GM04503 (cell line): ENCODE measurements at places on chromosomes 1 and 21.

DNA sequence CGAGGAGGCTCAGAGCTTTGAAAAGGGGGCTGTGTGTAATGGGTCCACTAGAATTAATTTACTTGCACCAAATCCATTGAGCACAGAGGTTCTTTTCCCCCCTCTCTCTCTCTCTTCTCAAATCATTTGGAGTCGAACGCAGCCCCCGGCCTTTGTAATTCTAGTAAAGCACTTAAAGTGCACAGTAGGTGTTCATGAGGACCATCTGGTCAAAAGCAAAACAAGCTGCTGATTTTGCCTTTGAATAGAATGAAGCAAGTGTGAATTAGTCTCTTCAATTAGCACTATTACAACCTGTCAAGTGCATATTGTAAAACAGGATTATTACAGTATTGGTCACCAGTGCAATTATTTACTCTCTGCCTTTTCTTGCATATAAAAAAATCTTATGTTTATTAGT, 259.9 kb downstream of the FAF1 start:
- no peak for DNase-seq

DNA sequence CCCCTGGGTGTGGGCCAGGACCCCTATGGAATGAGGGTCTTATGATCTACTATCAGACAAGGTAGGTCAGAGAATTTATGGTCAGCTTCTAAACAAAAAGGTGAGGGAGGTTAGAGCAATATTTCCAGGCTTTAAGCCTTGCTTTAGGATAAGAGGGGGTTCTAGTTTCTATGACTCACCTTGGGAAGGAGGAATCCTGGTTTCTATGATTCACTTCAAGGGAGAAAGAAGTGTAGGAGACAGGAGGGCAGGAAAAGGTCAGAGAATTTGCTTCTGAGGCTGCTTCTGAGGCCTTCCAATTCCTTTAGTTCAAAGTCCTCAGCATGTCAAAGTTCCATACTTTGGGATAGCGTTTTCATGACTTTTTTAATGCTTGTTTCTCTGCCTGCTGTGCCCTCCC, 35.2 kb downstream of the RGL1 start:
- DNase-seq: no peak

DNA sequence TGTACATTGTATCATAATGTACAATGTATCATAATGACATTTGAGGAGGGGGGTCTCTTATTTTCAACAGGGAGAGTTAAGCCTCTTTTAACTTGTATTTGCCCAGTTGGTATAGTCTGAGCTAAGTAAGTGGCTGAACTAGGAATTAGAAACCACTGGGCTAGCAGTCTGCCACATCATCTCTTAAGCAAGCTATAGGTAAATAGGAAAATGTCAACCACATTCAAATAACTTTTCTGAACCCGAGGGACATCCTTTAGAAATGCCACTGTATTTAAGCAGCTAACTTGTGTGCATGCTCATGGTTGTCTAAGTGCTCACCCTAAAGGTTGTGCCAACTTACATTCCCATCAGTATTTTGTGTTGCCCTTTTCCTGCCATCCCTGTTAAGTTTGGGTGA, 35.5 kb upstream of the ASB17 start:
- DNase-seq: no peak

GRCh38 chr1:182643699-182644098, 39.5 kb upstream of the RGS16 start:
- DNase-seq: no peak

DNA sequence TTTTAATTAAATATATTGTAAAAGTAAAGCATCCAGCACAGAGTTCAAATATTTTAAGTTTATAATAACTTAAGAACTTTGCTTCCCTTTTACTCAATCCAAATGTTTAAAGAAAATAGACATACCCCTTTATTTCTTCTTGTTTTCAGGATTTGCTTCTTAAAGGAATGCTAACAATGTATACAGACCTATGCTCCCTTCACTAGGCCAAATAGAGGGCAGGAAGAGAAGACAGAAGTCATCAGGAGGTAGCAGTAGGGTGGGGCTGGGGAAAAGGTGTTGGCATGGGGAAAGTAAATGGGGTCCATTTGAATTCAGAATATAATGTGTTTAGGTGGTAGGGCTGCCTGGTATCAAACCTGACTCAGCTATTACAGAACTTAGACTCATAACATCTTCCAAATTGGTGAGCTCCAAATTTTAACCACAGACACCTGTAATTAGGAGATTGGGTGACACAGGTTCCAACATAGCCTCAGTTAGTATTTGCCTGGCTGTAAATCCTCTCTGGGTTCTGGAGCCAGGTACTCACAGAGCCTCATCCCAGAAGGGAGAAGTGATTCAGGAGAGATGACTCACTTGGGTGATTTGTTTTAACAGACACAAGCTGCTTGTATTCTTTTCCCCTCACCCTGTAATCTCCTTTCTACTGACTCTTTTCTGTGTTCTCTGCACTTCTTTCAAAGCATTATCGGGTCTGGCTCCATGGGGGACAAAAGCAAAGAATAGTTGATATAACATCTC, 60.1 kb upstream of the DUSP10 start:
- no peak for DNase-seq

DNA sequence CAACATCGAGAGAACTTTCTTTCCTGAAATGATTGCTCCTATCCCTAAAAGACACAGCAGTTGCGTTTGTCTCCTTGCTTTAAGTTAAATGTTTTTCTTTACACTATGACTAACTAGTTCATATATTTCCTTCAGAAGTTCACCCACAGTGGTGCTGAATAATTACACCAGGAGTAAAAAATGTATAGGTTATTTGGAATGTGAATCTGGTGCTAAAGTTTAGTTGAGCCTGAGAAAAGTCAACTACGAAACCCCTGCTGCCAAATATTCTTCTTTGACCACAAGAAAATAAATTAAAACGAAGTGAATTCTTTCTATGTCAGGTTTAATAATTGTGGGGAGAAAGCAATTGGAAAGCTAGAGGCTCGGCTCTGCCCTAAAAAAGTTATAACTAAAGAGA, 52.8 kb downstream of the C4BPA start:
- no peak for DNase-seq

DNA sequence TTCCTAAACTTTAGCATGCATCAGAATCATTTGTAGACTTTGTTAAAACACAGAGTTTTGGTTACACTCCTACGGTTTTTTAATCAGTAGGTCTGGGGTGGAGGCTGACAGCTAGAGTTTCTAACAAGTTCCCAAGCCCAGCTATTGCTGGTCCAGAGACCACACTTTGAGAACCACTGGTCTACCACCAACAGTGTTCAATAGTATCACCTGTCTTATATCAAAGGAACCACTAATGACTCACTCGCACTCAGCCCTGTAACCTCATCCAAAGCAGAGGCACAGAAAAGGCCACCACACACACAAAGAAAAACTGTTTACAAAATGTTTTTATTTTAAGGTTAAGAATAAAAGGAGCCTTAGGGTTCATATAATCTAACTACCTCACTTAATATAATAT, 68.7 kb downstream of the HIVEP3 start:
- DNase-seq: no peak

DNA sequence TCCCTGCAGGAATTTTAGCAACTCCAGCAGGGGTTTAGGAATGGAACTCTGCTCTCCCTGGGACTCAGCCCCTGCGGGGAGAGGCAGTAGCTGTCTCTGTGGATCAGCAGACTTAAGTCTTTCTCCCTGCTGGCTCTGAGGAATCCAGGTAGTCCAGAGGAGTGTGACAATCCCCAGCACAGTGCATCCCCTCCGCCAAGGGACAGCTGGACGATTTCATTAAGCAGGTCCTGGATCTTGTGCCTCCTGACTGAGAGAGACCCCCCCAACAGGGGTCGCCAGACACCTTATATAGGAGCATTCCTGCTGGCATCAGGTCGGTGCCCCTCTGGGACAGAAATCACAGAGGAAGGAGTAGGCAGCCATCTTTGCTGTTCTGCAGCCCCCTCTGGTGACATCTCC, 30.6 kb downstream of the AKT3 start:
- no peak for DNase-seq

DNA sequence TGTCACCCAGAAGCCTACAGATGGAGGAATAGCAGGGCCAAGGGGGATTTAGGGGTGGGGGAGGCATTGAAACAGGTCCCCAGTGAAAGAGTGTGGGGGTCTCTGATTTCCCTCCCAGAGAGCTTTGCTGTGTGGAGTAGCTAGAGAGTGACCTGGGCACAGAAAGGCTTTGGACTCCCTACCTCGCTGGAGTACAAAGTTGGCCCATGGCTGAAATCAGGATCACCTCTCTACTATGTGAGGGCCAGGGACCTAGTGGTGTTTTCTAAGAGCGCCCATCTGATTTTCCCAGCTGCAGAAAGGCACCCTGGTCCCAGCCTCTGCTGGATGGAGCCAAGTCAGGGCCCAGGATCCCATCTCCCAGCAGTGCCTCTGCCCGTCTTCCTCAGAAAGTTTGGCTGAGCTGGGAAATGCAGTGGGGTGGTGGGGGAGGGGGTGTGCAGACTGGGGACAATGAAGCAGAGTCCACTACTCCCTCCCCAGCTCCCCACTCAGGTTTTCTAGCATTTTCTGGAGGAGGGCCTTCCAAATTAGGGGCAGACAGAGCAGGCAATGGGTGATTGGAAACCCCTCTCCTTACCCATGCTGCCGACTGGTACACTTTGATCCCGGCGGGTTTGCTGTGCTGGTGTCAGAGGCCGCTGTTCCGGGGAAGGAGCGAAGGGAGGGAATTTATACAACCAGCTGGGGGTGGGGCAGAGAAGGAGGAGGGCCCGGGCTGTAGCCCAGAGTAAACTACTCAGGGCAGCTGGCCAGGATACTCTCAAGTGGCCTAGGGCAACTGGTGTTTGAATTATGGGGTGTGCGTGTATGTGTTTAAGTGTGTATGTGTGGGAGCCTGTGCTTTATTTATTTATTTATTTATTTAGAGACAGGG, at the start of gene SELENBP1:
Gene SELENBP1 (minus strand): TSS at position 648 of the 877 bp plus-strand sequence. CDS start 64 bp downstream, at position 584.
- peak; percentile 46 for DNase-seq

- no peak for DNase-seq
Measured at GRCh38 chr21:29667651-29668050, 272.1 kb downstream of the GRIK1 start.

DNA sequence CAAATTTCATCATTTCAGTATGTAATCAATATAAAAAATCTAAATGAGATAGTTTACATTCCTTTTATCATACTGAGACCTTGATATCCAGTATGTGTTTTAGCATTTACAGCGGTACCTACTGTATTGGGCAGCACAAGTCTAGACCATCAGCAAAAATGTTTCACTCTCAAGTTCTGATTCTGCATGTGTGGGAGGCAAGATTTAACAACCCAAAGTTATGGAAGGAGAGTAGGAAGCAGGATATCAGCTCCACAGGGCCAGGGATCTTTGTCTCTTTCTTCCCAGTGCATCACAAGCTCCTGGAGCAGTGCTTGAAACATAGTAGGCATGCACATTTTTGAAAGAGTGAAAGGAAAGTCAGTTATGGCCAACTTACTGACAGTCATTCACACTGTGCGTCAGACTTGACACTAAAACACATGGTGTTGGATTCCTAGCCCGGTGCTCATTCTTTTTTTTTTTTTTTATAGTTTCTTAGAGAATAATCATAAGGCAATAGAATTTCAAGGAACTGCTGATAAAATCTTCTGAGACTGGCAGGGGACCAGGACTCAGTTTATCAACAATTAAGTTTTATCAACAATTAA, 6.1 kb downstream of the TENT5C start:
- no peak for DNase-seq

GRCh38 chr1:55311057-55311641, 96.0 kb upstream of the USP24 start:
- peak; percentile 27 for DNase-seq

DNA sequence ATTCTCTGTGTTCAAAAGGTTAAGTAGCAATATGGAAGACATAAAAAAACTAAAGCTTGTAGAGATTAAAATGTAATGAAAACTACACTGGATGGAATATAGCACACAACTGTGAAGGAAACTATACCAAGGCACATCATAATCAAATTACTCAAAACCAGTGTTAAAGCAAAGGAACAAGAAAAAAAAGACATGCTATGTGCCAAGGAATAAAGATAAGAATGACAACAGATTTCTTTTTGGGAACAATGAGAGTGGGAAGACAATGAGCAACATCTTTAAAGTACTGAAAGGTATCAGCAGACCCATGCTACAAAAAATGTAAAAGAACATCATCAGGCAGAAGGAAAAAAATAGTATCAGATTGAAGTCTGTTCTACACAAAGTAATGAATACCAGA, 157.8 kb downstream of the VPS13D start:
- DNase-seq: no peak

DNA sequence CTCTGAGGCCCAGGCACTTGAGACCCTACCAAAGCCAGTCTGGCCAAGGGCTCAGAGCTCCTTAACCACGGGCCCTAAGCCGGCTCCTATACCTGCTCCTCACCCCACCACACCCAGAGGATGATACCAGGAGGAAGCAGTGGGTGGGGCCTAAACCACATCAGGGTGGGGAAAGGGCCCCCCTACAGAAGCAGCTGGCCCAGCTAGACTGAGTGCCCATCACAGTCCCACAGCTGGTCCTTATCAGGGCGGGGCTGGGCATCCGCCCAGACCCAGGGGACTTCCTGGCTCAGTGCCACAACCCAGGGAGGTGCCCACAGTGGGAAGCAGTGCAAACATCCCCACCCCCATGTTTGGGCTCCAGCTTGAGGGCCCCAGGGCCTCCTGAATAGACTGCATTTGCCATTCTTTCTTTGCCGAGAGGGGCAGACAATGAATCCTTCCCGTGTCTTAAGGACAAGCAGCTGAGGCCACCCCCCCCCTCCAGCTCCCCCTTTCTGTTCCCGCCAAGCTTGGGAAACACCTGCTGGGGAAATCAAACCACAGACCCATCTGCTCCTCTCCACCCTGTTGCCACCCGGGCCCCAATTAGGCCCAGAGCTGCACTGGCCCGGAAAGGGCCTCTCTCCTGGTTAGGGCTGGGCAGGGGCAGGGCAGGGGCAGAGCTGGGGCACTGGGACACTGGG, 6.2 kb downstream of the E2F2 start:
- no peak for DNase-seq

GRCh38 chr1:107750364-107750959, 214.5 kb downstream of the VAV3 start:
- peak; percentile 27 for DNase-seq

- no peak for DNase-seq
Measured at GRCh38 chr1:218775501-218776021, 398.1 kb upstream of the LYPLAL1 start.

DNA sequence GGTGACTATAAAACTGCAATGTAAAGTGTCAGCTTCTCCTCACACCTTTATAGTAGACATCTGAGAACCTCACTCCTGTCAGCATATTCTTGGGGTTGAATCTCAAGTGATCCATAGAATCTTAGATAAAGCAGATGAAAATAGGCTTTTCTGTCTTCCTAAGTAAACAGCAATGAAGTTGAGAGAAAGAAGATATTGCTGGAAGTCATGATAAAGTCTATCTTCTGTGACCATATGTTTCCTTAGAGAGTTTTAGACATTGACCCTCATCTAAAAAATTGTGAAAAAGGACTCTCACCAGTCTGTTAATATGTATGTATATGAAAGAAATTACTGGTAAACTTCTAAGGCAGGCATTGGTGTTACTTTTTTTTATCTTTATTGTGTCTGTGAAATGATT, 66.8 kb downstream of the LIPI start:
- no peak for DNase-seq

- DNase-seq: peak; percentile 41
Measured at GRCh38 chr1:233244183-233244582, 51.3 kb downstream of the PCNX2 start.
